ENCODE measurements at places on chromosomes 16 and 17.

DNA sequence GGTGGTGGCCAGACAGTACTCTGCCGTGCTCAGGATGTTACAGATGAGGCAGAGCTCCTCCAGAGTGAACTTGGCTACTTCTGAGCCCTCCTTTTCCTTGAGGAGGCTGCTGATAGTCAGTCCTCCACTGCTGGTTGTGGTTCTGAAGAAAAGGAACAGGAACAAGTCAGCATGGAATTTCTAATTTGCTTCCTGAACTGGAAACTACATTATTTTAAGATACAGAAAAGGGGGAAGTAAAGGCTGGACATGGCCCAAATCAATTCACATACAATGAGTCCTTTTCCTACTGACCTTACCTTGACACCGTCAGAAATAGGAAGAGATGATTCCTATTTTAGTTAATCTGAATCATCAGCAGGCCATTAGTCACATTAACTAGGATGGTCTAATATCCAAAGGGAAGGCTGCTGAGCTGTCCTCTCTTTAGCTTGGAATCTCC lies 154.2 kb downstream of the VPS53 start:
- DNase-seq: peak; percentile 22

GRCh38 chr17:54046570-54046969 lies 223.8 kb downstream of the KIF2B start:
- DNase-seq: no peak

DNA sequence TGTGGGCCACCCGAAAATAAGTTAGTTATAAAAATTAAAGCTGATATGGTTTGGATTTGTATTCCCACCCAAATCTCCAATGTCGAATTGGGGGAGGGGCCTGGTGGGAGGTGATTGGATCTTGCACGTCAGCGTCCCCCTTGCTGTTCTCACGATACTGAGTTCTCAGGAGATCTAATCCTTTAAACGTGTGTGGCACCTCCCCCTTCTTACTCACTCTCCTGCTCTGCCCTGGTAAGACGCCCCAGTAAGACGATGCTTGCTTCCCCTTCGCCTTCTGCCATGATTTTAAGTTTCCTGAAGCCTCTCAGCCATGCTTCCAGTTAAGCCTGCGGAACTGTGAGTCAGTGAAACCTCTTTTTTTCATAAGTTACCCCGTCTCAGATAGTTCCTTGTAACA lies 35.4 kb downstream of the SYCE1L start:
- no peak for DNase-seq

GRCh38 chr17:35597604-35598003 lies 10.5 kb downstream of the AP2B1 start:
- DNase-seq: no peak

DNA sequence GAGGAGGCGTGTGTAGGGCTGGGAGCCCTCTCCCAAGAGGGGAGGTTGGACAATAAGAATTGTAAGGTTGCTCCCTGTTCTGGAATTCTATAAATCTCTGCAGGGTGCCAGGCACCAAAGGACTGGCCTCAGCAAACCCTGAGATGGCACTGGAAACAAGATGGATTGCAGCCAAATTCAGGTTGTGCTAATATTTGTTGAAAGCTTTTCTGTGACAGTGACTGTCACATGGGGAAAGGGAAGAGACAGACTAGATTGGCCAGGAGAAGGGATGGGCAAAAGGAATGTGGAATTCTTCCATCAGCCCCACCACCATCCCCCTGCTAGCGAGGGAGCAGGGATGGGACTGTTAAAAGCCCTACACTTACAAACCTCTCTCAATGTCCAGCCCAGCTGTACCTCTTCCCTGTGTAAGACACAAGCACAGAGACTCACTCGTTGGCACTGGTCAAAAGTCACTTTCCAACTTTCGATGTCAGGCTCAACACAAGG lies 62.4 kb downstream of the SOX9 start:
- no peak for DNase-seq

GRCh38 chr16:85449885-85450245 lies 163.3 kb upstream of the GSE1 start:
- DNase-seq: no peak

GRCh38 chr17:32536736-32537643 lies 50.2 kb downstream of the CDK5R1 start:
- DNase-seq: no peak

- no peak for DNase-seq
Measured at GRCh38 chr17:78777881-78778280, 4.2 kb downstream of the CYTH1 start.

DNA sequence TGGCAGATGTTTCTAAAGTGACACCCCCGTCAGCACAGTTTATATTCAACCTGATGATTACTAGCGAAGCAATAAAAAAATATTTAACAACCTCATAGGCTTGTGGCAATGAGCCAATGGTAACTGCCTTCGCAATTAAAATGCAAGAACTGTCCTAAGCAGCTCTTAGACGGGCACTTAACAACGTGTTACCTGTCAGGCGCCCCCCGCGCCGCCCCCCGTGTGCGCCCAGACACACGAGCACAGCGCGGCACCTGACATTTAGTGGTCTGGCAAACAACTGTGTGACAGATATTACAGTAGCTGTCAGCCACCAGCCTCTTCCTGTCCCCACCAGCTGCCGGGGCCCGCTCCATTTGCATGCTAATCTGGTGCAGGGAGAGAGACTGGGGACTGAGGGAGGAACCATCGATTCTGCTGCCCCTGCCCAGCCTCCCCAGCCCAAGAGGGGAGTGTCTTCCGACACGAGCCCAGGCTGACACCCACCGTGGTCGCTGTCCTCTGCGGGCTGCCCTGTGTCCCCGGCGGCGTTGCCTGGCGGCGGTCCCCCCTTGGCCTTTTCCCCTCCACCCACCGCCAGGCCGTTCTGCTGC lies 12.7 kb downstream of the NDUFAF8 start:
- no peak for DNase-seq

- no peak for DNase-seq
Measured at GRCh38 chr17:628089-628941, 86.3 kb downstream of the VPS53 start.

DNA sequence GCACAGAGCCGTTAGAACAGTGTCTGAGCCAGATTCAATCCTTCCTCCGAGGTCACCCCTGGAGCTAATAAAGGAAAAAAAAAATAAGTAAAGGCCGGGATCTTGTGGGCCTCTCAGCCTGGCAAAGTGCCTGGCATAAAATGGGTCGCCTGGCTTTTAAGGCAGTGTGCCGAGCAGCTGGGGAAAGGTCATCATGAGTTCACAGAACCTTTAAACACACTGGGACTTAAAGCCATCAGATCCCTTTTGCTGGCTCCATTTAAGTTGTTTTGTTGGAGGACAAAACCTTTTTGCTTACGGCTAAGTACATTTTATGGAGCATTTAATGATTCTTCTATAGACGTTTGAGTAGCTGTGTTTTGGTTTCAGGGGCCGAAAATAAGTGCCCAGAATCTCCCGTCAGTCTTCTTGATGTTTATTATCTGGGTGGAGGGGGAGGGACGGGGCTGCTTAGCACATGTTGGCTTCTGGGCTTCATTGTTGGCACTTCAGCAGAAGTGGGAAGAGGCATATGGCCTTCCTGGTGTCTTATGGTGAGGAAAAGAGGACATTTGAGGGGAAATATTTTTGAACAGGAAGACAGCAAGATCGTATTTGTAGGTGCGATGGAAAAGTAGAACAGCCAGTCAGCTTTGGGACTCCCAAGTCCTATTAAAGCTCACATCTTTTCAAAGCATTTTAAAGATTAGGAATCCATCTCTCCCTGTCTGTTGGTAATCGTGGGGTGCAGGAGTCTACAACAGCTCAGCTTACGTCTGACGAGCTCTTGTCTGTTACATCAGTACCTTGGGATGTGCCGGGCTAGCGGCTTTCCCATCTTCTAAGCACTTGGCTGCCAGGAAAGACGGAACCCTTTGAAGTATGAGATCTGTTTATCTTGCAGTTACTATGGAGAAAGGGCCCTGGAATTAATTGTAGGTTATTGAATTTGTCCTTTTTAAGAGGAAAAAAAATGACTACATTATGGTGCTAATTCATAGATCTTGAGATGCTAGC lies 31.1 kb downstream of the RBFOX1 start:
- DNase-seq: no peak

GRCh38 chr16:64773638-64774037 lies 348.2 kb downstream of the CDH11 start:
- DNase-seq: no peak

DNA sequence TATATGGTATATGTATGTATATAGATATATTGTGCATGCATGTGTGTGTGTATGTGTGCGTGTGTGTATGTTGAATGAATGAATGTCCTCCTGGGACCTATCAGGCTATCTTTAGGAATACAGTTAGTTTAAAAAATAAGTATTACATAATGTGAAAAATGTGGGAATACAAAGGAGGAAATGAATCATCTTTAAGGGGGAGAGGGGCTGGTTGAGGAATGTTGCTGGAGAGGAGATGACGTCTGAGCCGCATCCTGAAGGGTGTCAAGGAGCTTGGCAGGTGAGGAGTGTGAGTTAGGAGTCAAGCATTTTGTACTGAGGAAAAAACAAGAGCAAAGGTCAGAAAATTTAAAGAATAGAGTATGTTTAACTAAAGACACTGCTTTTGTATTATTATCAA lies 62.4 kb upstream of the NLK start:
- DNase-seq: peak; percentile 94

- DNase-seq: no peak
Measured at GRCh38 chr16:58850678-58851020, 116.5 kb upstream of the GOT2 start.

DNA sequence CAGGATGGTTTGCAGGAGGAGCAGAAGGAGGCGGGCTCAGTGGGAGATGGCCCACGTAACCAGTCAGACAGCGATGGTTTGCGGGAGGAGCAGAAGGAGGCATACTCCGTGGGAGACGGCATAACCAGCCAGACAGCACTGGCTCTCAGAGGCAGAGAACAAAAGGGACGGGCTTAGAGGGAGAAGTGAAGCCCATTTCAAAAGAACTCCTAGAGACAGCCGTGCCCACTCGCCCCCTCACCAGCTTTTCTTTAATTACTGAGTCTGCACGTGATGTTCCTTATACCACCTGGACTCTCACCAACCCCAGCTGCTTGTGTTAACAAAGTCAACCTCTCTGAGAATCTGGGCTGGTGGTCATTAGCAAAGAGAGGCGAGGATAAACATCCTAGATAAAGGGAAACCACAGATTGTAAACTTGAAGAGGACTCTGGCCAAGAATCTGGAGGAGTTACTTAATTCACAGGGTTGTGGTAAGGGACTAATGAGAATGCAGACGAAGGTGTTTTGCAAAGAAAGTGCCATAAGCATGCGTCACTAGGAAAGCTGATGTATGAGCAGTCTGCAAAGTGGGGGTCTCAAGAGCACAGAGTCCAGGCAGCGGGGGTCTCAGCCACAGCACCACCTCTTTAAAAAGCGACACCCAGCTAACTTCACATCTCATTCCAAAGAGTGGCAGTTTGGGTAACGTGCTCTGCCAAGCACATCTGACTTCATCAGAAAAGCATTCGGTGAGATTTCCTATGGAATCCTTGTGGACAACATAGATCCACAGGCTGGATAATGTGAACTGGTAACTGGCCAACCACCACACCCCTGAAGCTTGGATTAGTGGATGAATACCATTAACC lies 51.7 kb downstream of the NXN start:
- DNase-seq: peak; percentile 98

DNA sequence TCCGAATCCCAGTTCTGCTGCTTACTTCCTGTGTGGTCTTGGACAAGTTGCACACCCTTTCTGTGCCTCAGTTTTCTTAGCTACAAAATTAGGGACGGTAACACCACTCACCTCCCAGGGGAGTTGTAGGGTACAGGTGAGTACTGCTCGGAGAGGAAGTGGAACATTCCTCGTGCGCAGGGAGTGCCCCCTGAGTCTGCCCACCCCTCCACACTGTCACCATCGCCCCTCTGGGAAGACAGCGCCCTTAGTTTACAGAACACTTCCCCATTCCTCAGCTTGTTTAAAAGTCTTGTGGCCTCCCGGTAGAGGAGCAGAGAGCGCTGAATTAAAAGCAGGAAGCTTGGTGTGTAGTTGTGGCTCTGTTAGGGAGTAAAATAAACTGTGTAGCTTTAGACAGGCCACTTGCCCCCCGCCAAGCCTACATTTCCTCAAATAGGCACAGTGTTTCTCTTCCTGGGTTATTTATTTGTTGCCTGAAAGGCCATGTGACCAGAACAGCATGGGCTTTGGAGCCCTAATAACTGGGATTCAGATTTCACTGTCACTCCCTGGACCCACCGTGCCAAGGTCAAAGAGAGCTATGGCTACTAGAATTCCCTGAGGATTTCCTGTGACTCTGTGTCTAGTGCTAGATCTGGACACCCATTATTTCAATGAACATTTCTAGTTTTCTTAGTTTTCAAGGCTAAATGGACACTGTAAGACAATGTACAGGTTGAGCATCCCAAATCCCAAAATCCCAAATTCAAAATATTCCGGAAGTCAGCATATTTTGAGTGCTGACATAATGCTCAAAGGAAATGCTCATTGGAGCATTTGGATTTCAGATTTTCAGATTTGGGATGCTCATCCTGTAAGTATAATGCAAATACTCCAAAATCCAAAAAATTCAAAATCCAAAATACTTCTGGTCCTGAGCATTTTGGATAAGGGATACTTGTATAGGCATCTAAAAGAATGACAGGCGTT lies 372.5 kb downstream of the SNX29 start:
- no peak for DNase-seq

GRCh38 chr16:17768257-17768656 lies 297.5 kb upstream of the XYLT1 start:
- DNase-seq: no peak

DNA sequence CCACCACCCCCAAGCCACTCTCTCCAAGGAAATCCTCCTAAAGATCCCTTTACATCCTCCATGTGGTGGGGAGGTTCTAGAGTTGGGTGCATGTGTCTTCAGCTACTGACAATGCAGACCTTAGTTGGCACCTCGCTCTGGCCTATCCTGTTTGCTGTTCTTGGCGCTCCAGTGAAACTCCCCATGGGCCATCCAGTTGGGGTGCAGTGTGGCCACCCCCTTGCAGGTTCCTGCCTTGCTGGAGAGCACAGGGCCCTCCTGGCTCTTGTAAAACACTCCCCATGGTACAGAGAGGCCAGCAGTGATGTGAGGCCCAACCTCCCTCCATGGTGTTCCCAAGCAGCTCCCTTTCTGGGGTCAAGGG lies 22.7 kb upstream of the STH start:
- no peak for DNase-seq

DNA sequence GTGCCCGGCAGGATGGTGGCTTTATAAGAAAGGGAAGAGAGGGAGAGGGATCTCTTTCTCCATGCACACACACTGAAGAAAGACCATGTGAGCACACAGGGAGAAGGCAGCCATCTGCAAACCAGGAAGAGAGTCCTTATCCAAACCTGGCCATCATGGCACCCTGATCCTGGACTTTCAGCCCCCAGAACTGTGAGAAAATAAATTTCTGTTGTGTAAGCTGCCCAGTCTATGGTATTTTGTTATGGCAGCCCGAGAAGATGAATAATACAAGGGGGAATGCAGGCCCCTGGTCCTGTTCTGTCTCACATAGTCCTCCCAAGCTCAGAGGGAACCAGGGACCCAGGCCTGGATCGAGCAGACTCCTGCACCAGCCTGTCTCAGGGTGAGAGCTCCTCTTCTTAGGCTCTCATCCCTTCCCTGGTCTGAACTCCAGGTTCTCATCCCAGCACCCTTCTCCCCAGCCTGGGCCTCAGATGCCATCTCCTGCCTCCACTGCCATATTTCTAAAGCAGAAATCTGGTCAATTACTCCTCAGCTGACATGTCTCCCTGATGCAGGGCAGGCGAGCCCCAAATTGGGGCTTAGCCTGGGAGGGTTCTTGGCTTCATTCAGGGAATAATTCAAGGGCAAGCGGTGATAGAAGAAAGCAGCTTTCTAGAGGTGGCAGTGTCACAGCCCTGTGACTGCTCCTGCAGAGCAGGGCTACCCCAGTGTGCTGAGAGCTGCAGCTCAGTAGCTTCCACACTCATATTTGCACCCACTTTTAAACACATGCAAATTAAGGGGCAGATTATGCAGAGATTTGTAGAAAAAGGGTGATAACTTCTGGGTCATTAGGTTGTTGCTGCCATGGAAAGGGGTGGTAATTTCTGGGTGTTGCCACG lies 28.8 kb downstream of the IGFBP4 start:
- DNase-seq: no peak
